ENCODE measurements at places on chromosomes 2 and 18.

DNA sequence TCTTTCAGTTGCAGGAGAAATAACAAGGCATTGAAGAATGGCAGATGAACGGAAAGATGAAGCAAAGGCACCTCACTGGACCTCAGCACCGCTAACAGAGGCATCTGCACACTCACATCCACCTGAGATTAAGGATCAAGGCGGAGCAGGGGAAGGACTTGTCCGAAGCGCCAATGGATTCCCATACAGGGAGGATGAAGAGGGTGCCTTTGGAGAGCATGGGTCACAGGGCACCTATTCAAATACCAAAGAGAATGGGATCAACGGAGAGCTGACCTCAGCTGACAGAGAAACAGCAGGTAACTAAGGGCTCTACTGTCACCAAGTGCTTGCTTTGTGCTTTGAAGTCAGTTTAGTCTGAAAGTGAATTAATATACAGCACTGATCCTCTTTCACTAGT, 118.5 kb upstream of the UNC80 start:
- no peak for DNase-seq

DNA sequence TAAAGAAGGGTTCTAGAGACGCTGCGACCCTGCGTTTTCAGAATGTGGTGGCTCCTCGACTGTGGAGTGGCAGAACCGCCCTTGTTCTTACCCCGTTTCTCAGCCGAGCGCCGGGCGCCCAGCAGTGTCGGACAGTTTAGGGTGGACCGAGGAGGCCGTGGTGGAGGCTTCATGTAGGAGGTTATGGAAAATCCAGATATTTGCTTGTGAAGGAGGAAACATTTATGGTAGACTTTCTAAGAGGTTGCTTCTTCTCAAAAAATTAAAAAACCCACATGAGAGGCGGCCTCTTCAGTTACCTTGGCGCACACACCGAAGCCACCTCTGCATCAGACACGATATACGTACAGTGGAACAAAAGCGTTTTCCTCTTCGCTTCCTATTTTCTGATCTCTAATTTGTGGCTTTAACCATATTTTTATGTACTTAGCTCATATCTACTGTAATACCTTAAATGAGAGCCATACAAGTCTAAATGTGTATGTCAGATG, 120.8 kb downstream of the NFATC1 start:
- DNase-seq: no peak

DNA sequence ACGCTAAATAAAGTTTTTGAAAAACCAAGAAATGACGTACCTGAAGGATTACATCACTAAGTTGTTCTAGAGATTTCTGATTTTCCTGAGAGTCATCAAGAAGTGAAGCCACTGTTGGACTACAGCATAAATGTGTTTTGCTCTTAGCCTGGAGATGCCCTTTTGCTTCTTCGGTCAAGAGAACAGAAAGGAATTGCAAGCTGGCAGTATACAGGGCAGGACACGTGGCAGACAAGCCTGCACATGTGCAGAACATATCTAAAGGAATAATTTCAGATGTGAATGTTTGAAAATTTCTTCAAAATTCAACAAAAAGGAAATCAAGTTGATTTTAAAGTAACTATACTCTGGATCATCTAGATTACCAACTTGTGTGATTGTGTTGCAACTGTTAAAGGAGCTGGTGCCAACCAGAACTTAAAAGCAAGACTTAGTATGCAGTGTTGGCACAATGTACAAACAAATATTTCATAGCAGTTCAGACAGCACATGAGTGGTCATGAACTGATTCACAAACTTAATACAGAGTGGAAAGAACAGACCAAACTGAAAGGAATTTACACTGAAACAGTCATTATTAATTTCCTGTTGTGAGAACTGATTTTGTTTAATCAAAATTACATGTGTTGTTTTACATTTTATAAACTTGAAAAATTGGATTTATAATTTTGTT, 100.4 kb upstream of the CD226 start:
- no peak for DNase-seq

- no peak for DNase-seq
Measured at GRCh38 chr2:59774821-59775433, 778.5 kb downstream of the BCL11A start.

DNA sequence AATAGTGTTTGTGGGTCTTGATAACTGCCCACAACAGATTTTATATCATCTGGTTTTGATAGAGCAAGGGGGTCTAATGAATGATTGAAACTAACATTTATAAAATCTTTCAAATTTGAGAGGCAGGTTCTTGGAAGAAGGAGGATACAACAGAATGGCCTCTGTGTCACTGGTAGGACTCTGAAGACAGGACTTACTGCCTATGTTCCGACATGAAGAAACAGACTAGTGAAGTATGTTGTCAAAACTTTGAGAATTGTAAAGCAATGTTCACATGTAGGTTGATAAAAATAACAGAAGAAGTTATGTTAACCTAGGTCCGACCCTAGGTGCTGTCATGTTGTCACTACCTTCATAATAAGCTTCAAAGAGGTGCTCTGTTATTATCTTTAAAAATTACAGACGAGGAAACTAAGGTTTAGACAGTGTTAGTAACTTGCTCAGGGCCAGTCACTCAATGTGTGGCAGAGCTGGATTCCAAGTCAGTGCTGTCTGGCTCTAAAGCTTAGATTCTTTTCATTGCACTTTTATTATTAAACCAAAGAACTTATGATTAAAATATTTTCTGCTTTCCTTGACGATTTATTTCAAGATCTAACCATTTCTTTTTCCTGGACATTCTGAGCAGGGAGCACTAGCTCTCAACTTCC, 146.2 kb downstream of the RPIA start:
- no peak for DNase-seq

- no peak for DNase-seq
Measured at GRCh38 chr18:69444221-69444620, 43.5 kb downstream of the DOK6 start.

DNA sequence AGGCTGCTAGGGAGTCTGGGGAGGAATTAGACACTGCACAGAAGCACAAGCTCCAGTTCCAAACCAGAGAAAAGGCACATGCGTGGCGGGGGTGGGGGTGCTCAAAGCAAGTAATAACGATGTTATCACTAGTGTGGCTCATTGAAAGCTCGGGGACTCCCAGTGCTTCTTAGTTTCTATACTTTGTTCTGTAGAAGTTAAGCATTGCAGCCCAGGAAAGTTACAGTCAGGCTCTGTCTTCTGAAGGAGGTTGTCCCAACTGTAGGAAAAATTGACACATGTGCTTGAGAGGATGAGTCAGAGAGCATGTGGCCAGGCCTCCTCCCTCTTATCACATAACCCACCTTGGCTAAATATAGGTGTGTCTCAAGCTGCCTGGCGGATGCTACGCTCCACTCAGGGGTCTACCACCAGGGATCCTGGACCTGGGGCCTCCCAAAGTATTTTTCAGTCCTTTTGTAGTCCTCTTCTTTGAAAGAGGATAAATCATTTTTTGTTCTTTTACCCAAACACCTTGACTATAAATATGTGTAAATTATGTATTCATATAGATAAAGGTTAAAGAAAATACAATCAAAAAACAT, 3.8 kb downstream of the GALNT5 start:
- DNase-seq: no peak

GRCh38 chr18:21652073-21652472, 40.0 kb downstream of the SNRPD1 start:
- DNase-seq: no peak

GRCh38 chr2:37412231-37412630, 67.8 kb downstream of the QPCT start:
- DNase-seq: no peak

- no peak for DNase-seq
Measured at GRCh38 chr2:178927173-178927572, 120.0 kb upstream of the TTN start.

GRCh38 chr2:234001380-234002160, 48.9 kb upstream of the SPP2 start:
- DNase-seq: no peak

GRCh38 chr2:176088937-176089842, 3.3 kb upstream of the HOXD13 start:
- no peak for DNase-seq

DNA sequence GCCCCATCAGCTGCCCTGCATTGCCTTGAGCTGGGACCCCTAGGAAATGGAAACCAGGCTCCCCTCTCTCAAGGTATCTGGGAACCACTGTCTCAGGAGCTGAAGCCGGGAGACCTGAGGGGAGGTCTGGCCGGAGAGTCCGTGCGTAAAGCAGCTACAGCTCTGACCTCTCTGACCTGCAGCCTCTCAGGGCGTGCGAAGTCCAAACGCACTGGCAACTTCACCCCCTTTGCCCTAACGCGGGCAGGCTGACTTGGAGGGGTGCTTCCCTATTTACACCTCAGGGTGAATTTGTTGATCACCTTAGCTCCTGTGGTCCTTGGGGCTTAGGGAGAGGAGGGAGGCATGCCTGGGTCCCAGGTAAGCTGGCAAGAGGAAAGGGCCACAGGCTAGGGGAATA, 17.5 kb downstream of the SIGLEC15 start:
- DNase-seq: no peak

DNA sequence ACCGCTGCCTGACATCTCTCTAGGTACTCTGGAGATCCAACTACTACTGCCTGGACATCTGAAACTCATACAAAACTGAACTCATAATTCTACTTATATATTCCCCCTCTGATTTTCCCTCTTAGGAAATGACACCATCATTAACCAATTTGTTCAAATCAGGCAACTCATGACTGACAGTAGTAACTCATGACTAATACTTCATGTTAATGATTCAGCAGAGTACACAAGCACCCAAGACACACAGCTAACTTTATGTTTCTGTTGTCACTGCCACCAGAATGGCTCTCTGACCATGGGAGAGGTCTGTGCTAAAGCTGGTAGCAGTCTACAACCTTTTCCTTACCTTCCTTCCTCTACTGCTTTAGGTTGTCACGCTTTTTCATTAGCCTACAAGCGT, 91.1 kb downstream of the ITSN2 start:
- DNase-seq: no peak

DNA sequence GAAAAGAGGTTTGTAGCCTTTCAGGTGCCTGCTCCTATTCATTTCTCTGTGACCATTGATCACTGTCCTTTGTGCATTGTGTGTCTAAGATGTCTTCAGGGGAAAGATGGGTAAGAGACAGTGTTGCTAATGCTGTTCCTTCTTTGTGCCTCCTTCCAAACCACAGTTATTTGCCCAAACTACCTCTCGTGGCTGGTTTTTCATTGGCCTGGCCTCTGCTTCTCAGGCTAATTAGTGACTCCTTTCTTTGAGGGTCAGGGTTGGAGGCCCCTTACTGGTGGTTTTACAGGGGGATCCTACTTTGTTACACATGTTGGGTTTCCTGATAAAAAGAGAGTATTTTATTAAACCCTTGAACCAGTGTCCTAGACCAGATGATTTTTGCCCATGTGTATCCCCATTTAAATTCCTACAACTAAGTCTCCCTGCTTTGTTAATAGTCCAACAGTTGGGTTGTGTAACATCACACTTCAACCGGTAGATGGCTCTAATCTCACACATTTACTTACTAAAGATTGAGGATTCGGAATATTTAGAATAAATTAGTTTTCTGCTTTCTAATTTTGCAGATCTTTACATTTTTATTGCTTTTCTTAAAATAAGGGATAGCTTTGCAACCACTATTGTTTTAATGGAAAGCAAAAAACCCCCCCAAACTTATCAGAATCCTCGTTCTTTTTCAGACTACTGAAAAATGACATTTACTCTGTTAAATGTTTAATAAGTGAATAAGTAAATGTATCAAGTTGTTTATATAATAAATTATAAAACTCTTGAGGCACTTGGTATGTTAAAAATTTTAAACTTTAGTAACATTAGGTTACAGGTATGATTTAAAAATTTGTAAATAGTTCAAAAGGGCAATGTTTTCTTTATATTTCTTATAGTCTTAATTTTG, 2.4 kb downstream of the MARS2 start:
- DNase-seq: no peak

DNA sequence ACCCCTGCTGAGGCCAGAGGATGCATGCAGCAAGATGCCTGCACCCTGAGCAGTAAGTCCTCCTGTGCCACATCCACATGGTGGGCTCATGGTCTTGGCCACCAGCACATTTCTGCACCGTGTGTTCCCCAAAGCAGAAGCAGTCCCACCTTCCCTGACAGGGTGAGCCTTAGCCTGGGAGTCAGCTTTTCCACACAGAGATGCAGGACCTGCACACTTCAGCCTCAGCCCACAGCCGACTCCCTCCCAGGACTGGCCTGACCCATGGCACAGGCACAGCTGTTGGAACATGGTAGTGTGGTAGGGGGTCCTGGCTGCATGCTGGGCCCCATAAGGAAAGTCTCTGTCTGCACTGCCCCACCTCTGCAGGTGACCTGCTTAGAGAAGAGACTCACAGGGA, 5.0 kb downstream of the SNED1 start:
- DNase-seq: no peak

DNA sequence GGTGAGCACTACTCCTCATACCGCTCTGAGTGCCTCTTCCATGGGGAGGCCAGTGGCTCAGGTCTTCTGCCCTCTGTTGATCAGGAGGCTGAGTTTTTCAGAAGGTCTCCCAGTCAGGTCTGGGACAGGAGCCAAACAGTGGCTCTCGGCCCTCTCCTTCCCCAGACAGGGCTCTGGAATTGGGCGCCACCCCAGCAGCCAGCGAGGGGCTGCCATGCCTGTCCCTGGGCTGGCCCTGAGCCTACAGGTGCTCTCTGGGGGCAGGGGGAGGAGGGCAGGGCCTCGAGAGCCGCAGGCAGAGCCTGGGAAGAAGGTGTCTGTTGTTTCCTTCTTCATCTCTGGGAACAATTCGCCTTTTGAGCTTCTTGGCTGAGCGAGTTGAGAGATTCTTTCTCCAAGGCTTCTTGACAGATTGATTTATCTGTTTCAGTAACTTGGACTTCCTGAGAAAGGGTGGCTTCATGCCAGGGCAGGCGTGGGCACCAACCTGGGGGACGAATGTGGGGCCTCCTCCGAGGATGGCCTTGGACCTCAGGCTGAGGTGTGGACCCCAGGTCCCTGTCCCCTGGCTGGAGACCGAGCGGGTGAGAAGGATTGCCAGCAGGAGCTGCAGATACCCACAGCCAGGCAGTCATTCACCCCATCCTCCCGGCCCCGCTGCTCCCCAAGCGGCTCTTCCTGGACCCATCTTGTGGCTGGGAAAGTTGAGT, 64.7 kb upstream of the GLI2 start:
- DNase-seq: no peak

- no peak for DNase-seq
Measured at GRCh38 chr2:198692907-198693510, 764.7 kb downstream of the SATB2 start.

- DNase-seq: no peak
Measured at GRCh38 chr2:21395366-21395765, 271.6 kb downstream of the TDRD15 start.

DNA sequence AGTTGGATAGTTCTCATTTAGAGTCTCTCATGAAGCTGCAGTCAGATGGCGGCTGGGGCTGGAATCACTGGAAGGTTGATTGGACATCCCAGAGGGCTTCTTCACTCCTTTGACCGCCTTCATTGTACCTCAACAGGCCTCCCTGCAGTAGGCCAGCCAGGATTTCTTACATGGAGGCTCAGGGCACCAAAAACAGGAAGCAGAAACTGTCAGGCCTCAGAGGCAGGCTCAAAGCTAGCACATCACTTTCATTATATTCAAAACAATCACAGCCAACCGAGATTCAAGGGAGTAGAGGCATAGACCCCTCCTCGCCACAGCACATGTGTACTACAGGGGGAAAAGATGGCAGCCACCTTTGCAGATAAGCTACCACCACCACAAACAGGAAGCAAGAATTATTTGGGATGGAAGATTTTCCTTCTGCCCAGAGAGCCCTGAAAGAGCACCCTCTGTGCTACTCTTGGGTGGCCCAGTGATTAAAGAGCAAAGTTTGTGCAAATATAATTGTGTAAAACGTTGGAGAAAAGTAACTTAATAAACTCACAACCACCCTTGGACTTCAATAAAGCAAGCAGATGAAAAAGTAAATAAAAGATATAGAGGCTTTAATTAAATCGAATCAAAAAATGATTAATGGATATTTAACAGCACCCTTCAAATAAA, 155.3 kb downstream of the GFPT1 start:
- no peak for DNase-seq

GRCh38 chr18:75618146-75618545, 190.6 kb upstream of the SMIM21 start:
- DNase-seq: no peak
